ENCODE measurements at places on chromosomes 13 and 19.
A peak's percentile ranks its signal among the peaks of the same experiment; 100 is the strongest.

- no peak for DNase-seq
Measured at GRCh38 chr13:57569986-57570385, 61.6 kb upstream of the PCDH17 start.

DNA sequence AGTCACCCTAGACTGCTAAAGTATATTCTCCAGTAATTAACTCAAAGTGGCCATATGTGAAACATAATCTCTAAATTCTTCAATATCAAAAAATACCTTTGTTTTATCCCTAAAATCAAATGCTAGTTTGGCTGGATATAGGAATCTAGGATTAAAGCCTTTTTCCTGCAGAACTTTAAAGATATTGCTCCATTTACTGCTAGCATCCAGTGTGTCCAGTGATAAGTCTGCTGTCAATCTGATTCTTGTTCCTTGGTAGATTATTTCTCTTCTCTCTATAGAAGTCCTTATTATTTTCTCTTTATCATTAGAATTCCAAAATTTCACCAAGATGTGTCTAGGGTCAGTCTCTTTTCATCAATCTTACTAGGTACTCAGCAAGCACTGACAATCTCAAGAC lies 384.6 kb downstream of the FGF14 start:
- DNase-seq = no peak

DNA sequence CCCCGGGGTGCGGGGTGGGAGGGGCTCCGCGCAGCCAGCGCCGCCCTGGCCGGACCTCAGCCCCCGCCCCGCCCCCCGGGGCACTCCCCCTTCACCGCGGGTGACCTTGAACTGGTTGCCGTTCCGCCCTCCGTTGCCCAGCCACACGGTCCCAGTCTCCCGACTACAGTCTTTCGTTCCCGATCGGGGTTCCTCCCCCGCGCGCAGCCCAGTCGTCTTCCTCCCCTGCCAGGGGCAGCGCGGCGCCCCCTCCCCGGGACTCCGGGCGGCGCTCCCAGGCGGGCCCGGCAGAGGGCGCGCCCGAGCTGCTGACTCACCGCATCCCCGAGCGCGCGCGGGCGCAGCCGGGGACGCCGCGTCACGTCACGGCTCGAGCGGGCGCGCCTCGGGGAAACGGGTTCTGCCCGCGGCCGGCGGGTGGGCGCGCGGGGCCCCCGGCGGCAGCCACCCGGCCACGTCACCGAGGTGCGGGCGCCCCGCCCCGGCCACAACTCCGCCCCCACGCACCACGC lies 459 bp downstream of the MIDN start:
- peak; percentile 78 for DNase-seq

DNA sequence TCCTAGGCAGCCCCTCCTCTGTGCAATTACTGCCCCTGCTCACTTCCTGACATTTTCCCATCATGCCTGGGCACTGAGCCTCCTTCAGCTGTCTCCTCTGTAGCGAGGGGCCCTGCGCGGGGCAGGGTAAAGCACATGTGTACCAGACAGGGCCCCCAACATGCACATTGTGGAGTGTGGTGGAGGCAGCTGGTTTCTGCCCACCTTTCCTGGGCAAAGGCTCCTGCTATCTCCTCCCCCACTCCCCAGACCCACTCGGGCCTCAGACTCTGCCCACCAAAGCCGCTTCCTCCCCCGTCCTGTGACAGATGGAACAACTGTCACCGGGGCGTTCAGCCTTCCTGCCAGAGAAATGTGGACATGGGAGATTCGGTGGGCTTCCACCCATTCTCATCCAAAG lies 2.9 kb upstream of the KPTN start:
- DNase-seq = no peak

GRCh38 chr19:11194656-11195558 lies 2.4 kb downstream of the KANK2 start:
- DNase-seq = peak; percentile 27

DNA sequence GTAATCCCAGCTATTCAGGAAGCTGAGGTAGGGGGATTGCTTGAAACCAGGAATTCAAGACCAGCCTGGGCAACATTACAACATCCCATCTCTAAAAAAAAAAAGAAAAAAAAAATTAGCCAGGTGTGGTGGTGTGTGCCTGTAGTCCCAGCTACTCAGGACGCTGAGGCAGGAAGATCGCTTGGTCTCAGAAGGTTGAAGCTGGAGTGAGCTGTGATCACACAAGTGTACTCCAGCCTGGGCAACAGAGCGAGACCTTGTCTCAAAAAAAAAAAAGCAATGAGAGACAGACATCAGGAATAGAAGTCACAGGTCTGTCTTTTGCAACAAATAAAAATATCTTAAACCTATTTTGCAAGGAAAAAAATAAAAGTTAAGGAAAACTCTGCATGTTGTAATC lies 23.3 kb downstream of the TMEM38A start:
- DNase-seq = no peak

Measured in fibroblast of skin of abdomen (primary cell).